Umbilical cord (tissue), 2 donors: ENCODE measurements at places on chromosomes 7 and 10.

- no peak for DNase-seq
These were observed 20.0 kb downstream of the SMKR1 start for GRCh38 chr7:129522088-129522970.

DNA sequence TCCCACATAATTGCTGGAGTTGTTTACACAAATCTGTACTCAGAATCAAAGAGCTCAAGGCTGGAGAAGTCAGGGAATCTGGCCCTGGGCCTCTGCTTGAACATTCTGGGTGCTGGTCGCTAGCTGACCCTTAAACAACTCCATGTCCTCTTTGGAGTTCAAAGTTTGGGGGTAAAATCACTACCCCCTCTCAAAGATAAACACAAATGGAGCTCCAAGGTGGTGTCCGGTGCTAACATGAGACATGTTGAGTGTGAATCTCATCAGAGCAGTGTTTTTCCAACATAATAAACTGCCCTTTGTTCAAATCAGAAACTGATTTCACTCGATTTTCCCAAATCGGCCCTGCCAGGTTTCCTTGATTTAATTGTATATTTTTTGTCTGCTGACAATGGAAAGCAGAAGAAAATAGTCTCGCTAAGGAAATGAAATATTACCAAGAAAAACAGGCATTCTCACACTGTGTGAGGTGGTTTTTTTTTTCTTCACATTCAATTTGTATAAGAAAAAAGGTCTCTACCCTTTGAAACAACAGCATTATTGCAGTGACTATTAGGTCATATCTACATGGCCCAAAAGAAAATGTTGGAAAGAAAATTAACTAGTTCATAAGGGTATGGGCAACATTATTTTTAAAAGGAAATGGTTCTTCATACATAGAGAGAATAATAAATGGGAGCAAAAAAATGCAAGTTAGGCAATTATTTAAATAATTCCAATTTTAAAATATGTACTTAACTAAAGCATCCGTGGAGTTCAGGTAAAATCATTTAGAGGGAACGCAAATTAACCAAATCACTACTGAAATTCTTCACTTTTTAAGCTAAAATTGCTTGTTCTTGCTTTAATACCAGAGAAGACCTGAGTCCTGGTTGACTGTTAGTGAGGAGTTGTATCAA, 56.1 kb upstream of the CAPZA2 start:
- DNase-seq, result no peak

DNA sequence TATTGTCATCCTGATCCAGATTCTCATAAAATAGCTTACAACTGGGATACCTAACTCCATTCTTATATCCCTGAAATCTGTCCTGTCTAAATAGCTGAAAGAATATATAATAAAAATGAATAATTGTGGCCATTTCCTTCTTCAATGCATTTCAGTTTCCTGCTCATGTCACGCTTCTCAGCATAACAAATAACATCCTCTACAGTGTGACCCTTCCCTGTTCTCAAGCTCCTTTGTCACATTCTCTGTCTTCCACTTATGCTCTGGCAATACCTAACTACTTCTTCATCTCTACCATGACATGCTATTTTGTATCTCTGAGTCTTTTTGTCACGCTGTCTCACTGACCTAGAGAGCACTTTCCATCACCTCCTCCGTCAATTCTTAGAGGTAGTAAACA, 884.1 kb upstream of the LRRTM3 start:
- DNase-seq, result no peak

- DNase-seq, result no peak
These were observed 53.7 kb upstream of the ZNF273 start for GRCh38 chr7:64849250-64849923.

- DNase-seq, result peak; percentile 83
These were observed 9.6 kb upstream of the TRIM8 start for GRCh38 chr10:102634686-102635085.

- peak; percentile 56 for DNase-seq
These were observed 38.4 kb upstream of the PLXNA4 start for GRCh38 chr7:132614428-132615318.

DNA sequence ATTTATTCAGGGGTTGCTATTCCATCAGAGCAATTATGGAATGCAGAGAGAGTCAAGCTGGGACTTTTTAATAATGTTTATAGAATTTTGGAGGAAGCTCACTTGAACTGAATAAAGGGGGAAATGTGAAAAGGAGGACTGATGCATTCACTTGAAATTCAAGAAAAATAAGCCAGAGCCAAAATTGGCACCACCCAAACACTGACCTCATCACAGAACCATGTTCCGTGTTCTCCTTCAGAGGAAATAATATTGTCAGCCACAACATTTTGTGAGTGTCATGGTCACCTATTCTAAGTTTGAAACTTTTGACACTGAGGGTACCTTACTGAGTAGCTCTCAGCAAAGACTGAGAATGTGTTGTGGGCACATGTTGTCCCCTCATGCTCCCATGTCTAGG, 207.0 kb downstream of the ANK3 start:
- no peak for DNase-seq

DNA sequence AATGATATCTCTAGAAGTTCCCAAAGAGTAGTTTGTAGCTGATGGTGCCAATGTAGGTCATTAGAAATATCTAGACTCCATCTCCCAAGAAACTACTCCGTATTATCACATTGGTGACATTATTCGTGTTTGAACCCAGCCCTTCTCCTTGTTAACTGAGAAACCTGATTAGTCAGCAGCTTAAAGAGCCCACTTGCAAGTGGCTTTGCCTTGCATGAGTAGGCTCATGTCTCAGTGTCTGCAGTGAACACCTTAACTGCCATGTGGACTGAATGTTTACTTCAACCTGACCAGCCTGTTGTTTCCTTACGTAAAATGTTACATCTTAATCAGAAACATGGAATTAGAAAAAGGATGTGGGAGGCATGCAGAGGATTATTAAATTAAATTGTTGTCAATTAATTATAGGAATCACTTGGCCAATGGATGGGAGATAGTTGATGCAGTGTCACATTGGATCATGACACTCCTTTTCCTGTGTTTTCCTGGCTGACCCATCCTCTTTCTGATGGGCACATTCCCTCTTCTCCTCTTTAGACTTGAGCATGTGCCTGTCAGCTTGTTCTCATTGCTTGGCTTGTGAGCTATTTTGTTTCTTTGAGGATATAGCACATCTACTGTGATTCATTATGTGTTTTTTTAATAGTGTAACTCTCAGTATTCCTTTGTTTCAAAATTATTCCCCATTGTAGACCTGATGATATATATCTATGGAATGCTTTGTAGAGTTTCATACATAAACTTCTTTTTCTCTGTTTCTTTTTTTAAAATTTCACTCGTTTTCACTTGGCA, 18.0 kb downstream of the STARD3NL start:
- no peak for DNase-seq

GRCh38 chr7:82789883-82790609, 346.5 kb upstream of the CACNA2D1 start:
- peak; percentile 1 for DNase-seq
